ENCODE measurements at places on chromosomes 6 and 20.

- no peak for DNase-seq
These were observed 96.9 kb downstream of the FAM120B start for GRCh38 chr6:170403451-170403850.

- no peak for DNase-seq
These were observed 180.3 kb upstream of the ZNF217 start for GRCh38 chr20:53773792-53774401.

DNA sequence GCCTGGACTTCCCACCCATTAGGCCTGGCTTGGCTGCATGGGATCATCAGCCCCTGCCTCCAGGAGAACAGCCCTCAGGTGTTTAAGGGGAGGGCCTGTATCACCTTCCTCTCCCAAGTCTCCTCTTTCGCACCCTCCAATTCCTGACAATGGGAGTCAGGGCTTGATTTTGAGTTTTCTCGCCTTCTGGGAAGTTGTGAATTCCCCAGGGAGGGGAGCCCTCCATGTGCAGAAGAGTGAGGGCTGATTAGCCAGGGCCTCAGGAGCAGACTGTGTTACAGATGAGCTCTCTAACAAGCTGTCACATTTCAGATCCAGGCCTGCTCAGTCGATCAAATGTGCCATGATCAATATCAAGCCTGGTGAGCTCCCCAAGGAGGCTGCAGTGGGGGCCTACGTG lies 42.4 kb downstream of the CNBD2 start:
- DNase-seq = no peak

DNA sequence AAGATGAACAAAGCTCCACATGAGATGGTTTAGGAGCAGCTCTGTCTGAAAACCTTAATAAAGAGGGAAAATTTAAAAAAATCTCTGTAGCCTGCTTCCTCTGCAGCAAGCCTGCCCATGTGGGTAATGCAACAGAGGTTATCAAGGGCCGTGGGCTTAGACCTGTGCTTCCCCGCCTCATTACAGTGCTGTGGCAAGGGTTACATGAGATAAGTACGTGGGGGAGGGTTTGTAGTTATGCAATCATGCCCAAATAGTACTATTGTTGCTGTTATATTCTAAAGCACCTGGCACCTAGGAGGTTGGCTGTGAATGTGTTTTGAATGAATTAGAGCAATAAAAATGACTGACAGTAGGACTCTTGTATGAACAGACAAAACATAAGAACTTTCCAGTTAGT lies 68.3 kb downstream of the PKHD1 start:
- DNase-seq = no peak

DNA sequence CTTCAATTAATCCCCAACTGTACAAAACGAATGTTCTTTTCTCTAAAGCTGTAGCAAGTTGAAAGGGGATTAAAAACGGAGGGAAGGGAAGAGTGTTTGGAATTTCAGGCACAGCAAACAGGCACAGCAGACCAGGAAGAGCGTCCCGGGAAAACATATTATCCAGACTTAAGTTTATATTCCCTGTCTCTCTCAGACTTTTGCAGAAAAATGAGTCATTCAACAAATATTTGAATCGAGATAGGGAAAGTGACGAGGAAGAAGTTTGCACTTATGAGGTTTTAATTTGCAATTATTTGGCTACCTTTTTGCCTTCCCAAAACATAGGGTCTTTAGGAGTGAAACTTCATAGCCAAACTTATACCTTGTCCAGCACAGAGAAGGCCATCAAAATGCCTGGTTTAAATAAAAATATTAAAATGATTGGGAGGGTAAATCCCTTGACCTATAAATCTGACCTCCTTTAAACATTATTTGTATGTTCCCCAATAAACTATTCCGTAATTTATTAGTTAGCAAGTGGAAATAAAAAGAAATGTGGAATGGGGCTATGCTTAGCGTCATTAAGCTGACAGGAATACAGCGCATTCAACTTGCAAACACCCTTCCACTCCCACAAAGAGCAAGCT lies 16.0 kb downstream of the HFE start:
- no peak for DNase-seq

GRCh38 chr20:25039697-25040437 lies 18.1 kb downstream of the ACSS1 start:
- DNase-seq = no peak

GRCh38 chr20:63542696-63543095 lies 4.9 kb downstream of the SRMS start:
- no peak for DNase-seq

DNA sequence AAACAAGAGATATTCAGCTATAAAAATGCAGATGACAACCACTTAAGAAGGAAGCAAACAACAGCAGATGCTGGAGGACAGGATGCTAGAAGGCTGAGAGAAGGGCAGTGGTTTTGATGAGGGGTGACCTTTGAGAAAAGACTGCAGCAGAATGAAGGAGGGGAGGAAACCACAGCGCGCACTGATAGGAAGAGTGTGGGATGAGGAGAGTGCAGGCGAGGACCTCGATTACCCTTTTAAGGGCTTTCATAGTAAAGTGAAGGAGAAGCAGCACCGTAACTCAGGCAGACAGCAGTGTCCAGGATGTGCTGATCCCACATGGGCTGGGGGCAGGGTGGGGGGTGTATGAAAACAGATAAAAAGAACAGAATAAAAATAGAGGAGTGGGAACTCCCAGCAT lies 19.2 kb downstream of the ZBTB2 start:
- no peak for DNase-seq

Data from stimulated activated naive CD4-positive, alpha-beta T cell (primary cell).